ENCODE measurements at places on chromosomes 7 and 10.

- no peaks in the 10 kb centered on the region for H3K27me3 ChIP-seq
- peak within 1 kb of the TSS; percentile 86 for H3K4me3 ChIP-seq
- peaks cover 15% of the 10 kb centered on the region for H3K4me1 ChIP-seq
These were observed at the start of gene NUDT13 for GRCh38 chr10:73110345-73110849. TSS of gene NUDT13 (plus strand) at chr10:73110455. CDS start at chr10:73114366, 3,911 bp downstream.

DNA sequence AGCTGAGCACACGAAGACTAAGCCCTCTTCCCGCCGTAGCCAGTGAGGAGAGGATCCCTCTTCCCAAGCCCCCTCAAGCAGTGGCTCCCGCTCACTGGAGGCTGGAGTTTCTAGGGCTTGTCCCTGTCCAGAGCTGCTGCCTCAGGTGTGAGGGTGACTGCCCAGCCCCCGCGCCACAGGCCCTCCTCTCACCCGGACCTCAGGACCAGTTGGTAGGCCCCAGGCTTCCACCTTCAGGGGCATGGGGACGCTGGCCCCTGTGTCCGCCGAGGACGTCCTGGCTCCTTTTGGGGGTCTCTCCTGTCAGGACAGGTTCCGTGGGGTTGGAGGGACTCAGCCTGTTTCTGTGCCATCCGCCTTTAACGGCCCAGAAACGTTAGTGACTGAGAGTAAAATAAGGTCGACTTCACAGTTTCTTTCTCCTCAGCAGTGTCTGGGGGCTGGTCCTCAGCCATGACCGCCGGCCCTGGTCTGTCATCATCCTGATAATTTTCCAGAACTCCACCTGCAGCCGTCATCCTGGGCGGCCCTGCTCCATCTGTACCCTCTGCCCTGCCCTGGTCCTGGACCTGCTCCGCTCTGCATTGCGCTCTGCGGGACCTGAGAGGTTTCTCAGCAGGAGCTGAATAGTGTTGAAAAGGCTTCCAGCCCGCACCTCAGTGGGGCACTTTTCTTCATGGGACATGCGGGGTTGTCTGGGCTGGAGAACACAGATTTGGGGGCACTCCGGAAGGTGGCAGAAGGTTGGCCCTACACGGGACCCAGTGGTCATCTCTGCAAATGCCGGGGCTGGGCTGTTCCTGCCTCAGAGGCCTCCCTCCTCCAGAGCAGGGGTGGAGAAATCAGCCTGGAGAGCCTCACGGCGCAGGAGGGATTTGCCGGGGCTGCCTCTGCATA, 36.0 kb upstream of the FAM20C start:
- H3K27me3 ChIP-seq = no peaks in the 10 kb centered on the region
- H3K27ac ChIP-seq = no peak overlapping the region
- DNase-seq = no peak
- H3K4me1 ChIP-seq = no peaks in the 10 kb centered on the region
- no peak overlapping the region for H3K4me3 ChIP-seq
- no peaks in the 10 kb centered on the region for H3K36me3 ChIP-seq

GRCh38 chr10:78982726-78983125, 86.0 kb upstream of the ZMIZ1 start:
- H3K27ac ChIP-seq = no peak overlapping the region
- peaks cover 2% of the 10 kb centered on the region for H3K27me3 ChIP-seq
- H3K36me3 ChIP-seq = no peaks in the 10 kb centered on the region

DNA sequence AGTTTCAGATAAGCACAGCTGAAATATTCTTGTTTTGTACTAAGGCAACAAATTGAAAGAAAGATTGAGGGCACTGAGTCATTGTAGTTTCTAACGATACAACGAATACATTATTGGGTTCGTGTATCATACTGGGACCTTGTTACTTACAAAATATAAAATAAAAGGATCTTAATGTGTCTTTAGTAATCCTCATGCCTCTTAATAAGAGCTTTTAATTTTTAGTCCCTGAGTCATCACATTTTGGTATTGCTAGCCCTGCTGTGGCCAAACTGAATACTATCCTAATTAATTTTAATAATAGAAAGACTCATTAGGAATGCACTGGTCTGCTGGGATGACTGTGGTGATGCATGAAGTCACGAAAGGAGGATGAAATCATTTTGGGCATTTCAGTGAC, 309.7 kb downstream of the EXOC4 start:
- no peak overlapping the region for H3K4me3 ChIP-seq
- H3K36me3 ChIP-seq = peaks cover 19% of the 10 kb centered on the region
- no peak overlapping the region for H3K27ac ChIP-seq
- H3K4me1 ChIP-seq = no peaks in the 10 kb centered on the region
- no peaks in the 10 kb centered on the region for H3K27me3 ChIP-seq

GRCh38 chr7:116439841-116440549, 59.5 kb upstream of the CAV2 start:
- H3K27me3 ChIP-seq = peaks cover 14% of the 10 kb centered on the region
- H3K27ac ChIP-seq = no peak overlapping the region
- no peak overlapping the region for H3K4me3 ChIP-seq
- no peaks in the 10 kb centered on the region for H3K36me3 ChIP-seq

DNA sequence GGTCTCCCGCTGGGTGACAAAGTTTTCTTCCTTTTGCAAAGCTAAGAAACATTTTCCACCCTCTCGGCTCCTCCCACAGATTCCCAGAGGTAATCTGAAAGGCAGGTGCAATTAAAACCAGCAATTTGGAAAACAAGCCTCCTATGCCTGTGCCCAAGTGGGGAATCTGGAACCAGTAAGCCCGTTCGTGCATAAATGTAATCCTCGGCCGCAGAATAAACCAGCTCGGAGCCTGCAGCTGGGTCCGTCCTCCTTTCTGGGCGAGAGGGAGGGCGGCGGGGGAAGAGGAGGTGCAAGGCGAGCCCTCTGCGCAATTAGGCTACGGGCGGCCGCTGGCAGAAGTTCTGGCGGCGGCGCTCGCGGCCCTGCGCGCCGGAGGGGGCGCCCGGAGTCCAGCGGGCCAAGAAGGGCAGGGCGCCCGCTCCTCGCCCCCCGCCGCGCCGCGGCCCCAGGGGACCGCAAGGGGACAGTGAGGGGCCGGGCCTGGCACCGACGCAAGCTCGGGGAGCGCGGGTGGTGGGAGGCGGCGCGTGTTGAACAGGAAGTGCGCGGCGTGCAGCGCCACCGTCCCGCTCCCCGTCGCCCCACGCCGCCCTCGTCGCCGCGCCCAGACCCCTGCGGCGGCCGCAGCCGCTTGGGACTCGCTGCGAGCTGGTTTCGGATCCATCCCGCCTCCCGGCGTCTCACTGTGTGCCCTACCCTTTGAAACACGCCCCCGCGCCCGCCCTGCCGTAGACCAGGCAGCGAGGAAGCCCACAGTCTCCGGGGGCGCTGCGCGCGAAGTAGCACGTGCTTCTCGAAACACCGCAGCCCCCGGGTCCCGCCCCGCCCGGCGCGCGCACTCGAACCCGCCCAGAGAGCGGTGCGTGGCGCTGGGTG, at the start of gene PRKAG2:
PRKAG2 (minus strand) TSS at position 217 of the 879 bp plus-strand sequence. CDS start 495 bp downstream, outside the sequence.
- no peaks in the 10 kb centered on the region for H3K27me3 ChIP-seq
- peaks cover 28% of the 10 kb centered on the region for H3K4me1 ChIP-seq
- no peaks in the 10 kb centered on the region for H3K36me3 ChIP-seq

- no peaks in the 10 kb centered on the region for H3K4me1 ChIP-seq
- H3K4me3 ChIP-seq = no peak overlapping the region
- no peak overlapping the region for H3K27ac ChIP-seq
- H3K36me3 ChIP-seq = no peaks in the 10 kb centered on the region
- no peak for DNase-seq
These were observed 60.3 kb downstream of the PRR15 start for GRCh38 chr7:29623973-29624372.

GRCh38 chr10:14391342-14391741, 60.6 kb upstream of the FRMD4A start:
- peaks cover 36% of the 10 kb centered on the region for H3K4me1 ChIP-seq
- DNase-seq = no peak
- H3K4me3 ChIP-seq = no peak overlapping the region
- peaks cover 11% of the 10 kb centered on the region for H3K36me3 ChIP-seq
- peak overlapping the region; percentile 86 for H3K27ac ChIP-seq
- H3K27me3 ChIP-seq = peaks cover 24% of the 10 kb centered on the region

GRCh38 chr7:105020926-105021325, 6.9 kb downstream of the KMT2E start:
- peaks cover 32% of the 10 kb centered on the region for H3K36me3 ChIP-seq
- peaks cover 80% of the 10 kb centered on the region for H3K4me1 ChIP-seq
- peak overlapping the region; percentile 67 for H3K27ac ChIP-seq
- peak overlapping the region; percentile 49 for H3K4me3 ChIP-seq
- DNase-seq = no peak

GRCh38 chr10:53898532-53898931, 902.5 kb downstream of the PCDH15 start:
- no peaks in the 10 kb centered on the region for H3K27me3 ChIP-seq
- H3K4me3 ChIP-seq = no peak overlapping the region
- no peaks in the 10 kb centered on the region for H3K36me3 ChIP-seq
- no peak for DNase-seq

DNA sequence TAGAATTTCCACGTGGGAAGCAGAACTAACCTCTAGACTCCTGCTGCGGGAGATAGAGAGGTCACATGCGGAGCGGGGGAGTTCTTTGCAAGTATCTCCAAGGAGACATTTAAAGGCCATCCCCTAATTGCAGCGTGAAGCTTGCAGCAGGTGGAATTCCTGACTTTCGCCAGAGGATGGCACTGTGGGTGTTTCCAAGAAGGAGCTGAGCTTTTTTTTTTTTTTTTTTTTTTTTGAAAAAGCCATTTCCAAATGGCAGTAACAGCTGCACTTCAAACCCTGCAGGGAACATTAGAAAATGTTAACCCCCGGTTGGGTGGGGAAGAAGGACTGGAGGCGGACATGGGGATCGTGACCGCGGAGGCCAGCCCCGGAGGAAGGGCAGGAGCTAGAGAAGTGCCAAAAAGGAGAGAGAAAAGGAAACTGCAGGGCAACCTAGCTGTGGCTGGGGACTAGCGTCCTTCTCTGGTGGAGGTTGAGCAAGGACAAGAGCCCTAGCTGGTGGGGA, 487.7 kb downstream of the TYW1 start:
- peak; percentile 25 for DNase-seq
- no peaks in the 10 kb centered on the region for H3K36me3 ChIP-seq
- peaks cover 4% of the 10 kb centered on the region for H3K4me1 ChIP-seq
- H3K4me3 ChIP-seq = no peak overlapping the region
- peaks cover 2% of the 10 kb centered on the region for H3K27me3 ChIP-seq

- no peaks in the 10 kb centered on the region for H3K27me3 ChIP-seq
- no peak overlapping the region for H3K4me3 ChIP-seq
- H3K4me1 ChIP-seq = peaks cover 6% of the 10 kb centered on the region
- no peaks in the 10 kb centered on the region for H3K36me3 ChIP-seq
These were observed 18.7 kb upstream of the NUB1 start for GRCh38 chr7:151322906-151323305.

GRCh38 chr7:83921941-83922607, 272.5 kb downstream of the SEMA3A start:
- no peaks in the 10 kb centered on the region for H3K4me1 ChIP-seq
- H3K36me3 ChIP-seq = no peaks in the 10 kb centered on the region
- no peak for DNase-seq
- H3K4me3 ChIP-seq = no peak overlapping the region
- H3K27ac ChIP-seq = no peak overlapping the region
- no peaks in the 10 kb centered on the region for H3K27me3 ChIP-seq

GRCh38 chr10:5647507-5648240, 18.7 kb downstream of the ASB13 start:
- H3K4me3 ChIP-seq = peak overlapping the region; percentile 14
- DNase-seq = no peak
- H3K27me3 ChIP-seq = no peaks in the 10 kb centered on the region

- DNase-seq = no peak
- H3K36me3 ChIP-seq = peaks cover 25% of the 10 kb centered on the region
- peak overlapping the region; percentile 90 for H3K27ac ChIP-seq
These were observed 13.9 kb downstream of the PRSS2 start for GRCh38 chr7:142784716-142785115.

GRCh38 chr10:17984056-17984455, 32.3 kb downstream of the SLC39A12 start:
- DNase-seq = no peak
- no peaks in the 10 kb centered on the region for H3K27me3 ChIP-seq
- H3K27ac ChIP-seq = no peak overlapping the region
- H3K36me3 ChIP-seq = no peaks in the 10 kb centered on the region
- H3K4me3 ChIP-seq = no peak overlapping the region

DNA sequence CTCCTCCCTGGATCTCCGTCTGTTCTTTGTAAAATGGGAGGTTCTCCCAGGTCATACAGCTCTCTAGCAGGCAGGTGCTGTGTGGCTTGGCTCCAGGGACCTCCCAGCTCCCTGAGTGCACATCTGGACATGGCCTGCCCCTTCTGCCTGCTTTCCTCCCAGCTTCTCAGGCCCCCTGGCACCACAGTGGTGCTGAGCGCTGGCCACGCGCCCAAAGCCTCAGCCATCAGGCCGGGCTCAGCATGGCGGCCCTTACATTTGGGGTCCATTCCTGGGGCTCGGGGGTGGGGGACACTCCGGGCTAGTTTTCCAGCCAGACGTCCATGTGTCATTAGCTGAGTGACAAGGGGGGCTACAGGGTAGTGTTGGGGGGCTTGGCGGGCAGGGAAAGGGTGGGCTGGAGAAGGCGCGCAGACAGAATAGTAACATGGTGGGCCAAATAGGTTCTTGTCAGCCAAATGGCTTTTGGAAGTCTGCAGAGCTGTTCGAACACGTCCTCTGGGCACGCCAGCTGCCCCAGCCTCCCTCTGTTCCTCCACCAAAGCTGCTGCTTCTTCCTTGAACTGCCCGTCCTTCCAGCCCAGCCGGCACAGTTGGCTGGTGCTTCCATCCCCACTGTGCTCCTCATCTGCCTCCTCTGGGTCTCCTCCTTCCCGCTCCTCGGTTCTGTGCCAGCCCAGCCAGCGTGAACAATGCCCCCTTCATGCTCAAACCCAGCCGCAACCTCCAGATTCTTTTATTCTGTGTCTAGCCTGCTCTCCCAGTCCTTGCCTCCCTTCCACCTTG, 65.9 kb downstream of the GOLGA7B start:
- H3K27me3 ChIP-seq = peaks cover 2% of the 10 kb centered on the region
- no peak overlapping the region for H3K4me3 ChIP-seq
- H3K27ac ChIP-seq = no peak overlapping the region
- H3K36me3 ChIP-seq = no peaks in the 10 kb centered on the region

GRCh38 chr10:121079226-121079625, 228.1 kb downstream of the WDR11 start:
- H3K27ac ChIP-seq = no peak overlapping the region
- no peaks in the 10 kb centered on the region for H3K27me3 ChIP-seq
- H3K4me1 ChIP-seq = no peaks in the 10 kb centered on the region

DNA sequence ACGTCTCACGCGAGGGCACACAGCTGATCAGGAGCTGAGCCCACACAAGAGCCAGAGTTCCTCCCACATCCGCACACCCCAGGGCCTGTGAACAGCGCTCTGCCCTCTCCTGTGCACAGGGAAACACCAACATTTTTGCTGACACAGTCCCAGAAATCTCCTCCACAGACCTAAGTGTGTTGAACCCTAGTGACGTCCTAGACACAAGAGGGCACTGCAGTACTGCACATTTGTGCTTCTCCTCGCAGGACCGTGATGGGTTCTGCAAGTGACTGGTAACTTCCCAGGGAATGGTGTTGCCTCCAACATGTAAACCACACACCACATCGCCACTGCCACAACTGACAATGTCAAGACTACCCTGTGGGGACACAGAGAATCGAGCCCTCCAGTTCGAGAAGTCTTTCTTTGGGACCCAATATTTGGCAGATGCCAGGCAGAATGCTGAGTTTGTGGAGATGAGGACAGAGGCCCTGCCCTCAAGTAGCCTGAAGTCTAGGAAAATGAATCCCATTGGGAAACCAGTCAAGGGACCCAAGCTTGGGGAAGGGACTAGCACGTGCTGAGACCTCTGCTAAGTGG, 170.3 kb downstream of the PAXIP1 start:
- H3K4me1 ChIP-seq = no peaks in the 10 kb centered on the region
- DNase-seq = no peak
- no peak overlapping the region for H3K27ac ChIP-seq

GRCh38 chr7:96833676-96834453, 124.2 kb upstream of the SEM1 start:
- no peak for DNase-seq
- H3K4me1 ChIP-seq = peaks cover 31% of the 10 kb centered on the region
- no peak overlapping the region for H3K27ac ChIP-seq
- H3K27me3 ChIP-seq = peaks cover 45% of the 10 kb centered on the region

Data from activated naive CD8-positive, alpha-beta T cell treated with anti-CD3 and anti-CD28 coated beads, Interleukin-2, amount 50 U/mL, for 24 hours (primary cell).